Astrocyte of the spinal cord (primary cell): ENCODE measurements at places on chromosomes 3 and 15.

DNA sequence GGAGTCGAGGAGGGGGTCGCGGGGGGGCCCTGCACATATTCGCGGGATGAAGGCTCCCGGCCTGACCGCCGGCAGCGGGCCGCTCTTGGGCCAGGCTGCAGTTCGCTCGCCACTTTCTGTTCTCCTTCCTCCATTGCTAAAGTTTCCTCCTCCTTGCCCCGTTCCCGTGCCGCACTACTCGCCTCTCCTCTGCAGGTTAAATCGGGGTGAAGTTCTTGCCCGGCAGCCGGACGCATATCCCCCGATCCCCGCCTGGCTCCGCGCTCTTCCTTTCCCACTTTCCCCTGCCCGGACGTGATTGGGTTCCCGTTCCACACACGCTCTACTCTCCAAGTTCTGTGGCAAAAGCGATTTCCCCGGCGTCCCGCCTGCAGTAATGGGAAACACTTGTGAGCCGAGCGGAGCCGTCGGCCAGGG, 556 bp downstream of the CRYBG3 start:
- peak; percentile 68 for DNase-seq

DNA sequence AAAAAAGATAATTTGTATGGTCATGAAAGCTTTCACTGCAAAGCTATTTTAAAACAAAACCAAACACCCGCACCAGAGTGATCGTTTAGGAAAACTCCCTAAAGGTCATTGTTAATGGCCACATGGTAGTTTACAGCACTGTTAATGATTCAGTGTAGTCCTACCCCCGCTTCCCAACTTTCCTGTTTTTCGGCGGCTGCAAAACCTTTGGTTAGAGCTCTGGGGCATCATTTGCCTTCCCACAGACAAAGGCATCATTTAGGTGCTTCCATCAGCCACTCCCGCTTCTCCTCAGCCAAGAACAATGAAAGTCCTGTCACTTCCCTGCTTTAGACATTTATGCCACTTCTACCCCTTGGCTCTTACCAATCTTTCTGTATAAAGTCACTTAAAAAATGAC, 10.6 kb downstream of the MELTF start:
- no peak for DNase-seq

DNA sequence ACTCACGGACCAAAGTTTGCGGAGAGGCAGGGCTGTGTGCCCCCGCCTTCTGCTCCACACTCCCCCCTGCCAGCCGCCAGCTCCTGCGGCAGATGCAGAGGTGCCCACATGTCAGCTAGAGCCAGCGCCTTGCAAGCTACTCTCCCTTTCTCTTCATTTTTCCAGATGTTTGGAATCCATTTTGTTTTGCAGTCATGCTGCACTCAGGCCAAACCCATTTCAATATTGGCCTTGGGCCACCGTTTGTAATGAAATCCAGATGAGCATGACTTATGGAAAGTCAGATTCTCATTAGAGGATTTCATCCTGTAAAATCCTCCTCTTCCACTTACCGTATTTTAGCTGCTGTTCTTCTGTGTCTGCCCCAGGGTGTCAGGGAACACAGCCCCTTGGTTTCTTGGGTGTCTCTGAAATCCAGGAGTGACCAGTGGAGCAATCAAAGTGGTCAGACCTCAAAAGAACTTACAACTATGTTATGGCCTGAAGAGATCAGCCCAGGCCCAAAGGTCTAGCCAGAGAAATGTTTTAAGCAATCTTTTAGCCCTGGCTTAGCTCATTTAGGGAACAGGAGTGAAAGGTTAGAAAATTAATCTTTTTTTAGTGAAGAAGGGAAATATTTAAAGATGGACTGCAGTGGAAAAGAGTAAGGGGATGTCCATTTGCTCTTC, 65.8 kb downstream of the AAGAB start:
- peak; percentile 84 for DNase-seq

DNA sequence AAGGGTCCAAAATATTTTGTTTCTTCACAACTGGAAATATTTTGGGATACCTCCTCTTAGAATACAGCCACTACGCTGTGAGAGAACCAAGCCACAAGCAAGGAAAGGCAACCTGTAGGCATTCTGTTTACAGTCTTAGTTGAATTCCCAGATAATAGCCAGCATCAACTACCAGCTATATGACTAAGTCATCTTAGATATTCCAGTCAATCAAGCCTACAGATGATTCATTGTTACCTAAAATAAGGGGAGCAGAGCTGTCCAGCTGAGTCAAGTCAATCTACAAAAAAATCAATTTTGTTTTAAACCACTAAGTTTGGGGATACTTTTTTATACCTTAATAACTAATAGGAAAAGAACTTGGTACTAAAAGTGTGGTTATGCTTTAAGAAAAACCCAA, 526.4 kb upstream of the DPPA4 start:
- DNase-seq: no peak

DNA sequence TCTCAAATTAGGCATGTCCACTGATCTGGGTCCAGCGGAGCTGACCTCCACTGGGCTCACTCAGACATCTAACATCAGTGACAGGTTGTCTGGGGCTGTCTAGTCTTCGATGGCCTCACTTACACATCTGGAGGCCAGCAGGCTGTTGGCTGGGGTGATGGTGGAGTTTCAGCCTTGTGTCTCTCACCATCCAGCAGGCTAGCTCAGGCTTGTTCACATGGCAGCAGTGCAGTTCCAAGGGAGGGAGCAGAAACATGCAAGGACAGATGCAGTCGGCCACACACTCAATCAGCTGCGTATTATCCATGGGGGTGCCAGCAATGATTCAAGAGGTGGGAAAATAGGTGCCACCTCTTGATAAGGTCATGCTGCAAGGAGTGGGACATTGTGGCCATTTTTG, 292.5 kb downstream of the SHQ1 start:
- no peak for DNase-seq

DNA sequence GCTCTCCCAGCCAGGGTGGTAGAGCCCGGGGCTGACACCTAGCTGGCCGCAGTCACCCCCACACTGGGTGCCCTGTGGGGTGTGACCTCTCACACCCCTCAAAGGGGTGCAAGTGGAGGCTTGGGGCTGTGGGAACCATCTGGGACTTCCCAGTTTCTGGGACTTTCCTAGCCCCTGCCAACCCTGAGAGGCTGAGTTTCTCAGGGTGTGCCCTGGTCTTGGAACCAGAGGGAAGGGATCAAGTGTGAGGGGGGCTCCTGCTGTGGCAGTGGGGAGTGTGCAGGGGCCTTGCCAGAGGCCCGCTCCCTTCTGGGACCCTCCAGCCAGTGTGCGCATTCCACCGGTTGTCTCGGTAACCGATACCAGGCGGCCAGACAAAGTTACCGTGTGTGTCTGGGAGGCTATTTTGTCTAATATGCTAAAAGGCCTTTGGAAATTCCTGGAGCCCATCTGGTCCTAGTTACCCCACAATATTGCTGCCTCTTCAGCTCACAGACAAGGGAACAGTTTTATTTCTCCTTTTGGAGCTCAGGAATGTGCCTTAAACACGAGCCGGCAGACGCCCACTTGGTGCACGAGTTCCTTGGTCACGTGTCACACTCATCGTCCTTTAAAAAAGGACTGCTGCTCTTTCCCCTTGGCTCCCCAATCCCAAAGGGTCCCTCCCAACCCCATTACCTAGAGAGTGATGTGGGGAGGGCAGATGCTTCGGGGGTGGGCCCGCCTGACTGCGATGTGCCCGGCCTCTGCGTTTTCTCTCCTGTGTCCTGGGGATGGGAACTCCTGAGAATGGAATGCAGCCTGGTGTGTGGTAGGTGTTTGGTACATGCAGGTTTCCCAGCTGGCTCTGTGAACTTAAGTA, 33.2 kb downstream of the HDAC11 start:
- DNase-seq: peak; percentile 18

DNA sequence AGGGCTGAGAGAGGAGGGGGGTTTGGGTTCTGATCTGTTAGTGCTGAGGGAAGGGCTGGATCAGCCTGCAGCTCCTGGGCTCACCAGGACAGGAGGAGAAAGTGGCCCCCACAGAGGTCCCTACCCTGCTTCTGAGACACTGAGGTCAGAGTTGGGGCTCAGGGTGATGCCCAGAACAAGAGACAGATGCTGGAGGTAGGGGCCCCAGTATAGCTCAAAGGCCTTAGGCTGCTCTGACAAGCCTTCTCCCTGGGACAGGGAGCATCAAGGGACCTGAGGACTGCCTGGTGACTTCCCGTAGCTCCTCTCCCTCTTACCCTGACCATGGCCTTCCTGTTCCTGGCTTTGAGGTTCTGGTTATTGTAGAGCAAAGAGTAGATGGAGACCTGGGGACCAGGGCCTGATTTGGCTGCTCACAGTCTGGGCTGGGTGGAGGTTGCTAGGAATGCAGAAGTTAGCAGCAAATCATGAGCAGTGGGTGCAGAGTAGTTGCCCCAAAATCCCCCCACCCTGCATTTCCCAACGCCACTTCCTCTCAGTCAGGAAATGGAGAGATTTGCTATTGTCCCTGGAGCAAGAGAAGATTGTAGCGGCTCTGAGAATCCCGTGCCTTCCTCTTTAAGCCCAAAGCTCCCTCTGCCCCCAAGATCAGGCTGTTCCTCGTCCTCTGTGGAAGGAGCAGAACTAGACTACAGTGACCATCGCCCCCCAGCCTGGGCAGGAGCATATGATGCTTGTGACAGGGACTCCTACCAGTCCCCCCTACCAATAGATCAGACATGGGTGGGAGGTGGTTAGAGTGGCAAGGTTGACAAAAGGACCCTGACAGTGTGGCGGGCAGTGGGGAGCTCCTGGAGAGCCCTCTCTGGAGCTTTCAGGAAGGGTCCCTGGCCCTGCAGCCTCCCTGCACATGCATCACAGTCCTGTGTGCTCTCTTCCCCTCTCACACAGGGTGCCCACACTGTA, 47.4 kb upstream of the SEC22A start:
- no peak for DNase-seq

GRCh38 chr15:40567111-40567510, 2.0 kb upstream of the RPUSD2 start:
- DNase-seq: no peak

DNA sequence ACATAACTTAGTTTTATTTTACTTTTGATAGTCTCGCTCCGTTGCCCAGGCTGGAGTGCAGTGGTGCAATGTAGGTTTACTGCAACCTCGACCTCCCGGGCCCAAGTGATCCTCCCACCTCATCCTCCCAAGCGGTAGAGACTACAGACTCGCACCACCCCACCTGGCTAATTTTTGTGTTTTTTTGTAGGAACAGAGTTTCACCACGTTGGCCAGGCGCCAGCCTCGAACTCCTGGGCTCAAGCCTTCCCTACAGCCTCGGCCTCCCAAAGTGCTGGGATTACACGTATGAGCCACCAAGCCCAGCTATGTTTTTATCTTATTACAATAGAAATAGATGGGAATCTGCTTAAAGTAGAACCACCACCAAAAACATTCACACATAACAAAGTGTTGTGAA, 2.9 kb downstream of the RNU5A-1 start:
- DNase-seq: no peak

DNA sequence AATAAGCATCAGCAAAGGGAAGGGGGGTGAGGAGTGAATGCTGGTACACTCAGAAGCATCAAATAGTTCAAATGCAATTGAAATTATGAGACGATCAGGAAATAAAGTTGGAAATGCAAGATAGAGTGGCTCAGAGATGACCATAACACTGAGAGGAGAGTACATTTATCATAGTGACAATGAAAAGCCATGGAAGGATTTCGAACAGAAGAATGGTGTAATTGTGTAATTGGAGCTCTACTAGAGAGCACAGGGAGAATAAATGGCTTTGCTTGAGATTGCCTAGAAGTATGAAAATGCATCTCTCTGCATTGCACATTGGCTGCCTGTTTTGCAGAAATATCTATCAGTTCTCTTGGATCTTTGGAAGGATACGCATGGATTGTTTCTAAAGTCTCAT, 163.3 kb downstream of the TP63 start:
- no peak for DNase-seq

- DNase-seq: no peak
Measured at GRCh38 chr3:131582438-131582837, 79.7 kb upstream of the MRPL3 start.
